Kidney (tissue), 22 donors: ENCODE measurements at places on chromosomes 7 and 10. TPM values are rescaled to one million over a fixed set of nuclear protein-coding genes. Genes with fewer than 3 reads are reported as not detected.

- no peak overlapping the region for H3K27ac ChIP-seq
- H3K27me3 ChIP-seq = no peaks in the 10 kb centered on the region
- no peak overlapping the region for H3K4me3 ChIP-seq
- H3K36me3 ChIP-seq = peaks cover 2% of the 10 kb centered on the region
Observed at GRCh38 chr7:76054123-76055120, 6.5 kb downstream of the MDH2 start.

Gene CTAGE15
- polyA plus RNA-seq = not detected

Gene AKR1C3
- polyA plus RNA-seq = 187 TPM

- no peaks in the 10 kb centered on the region for H3K36me3 ChIP-seq
- H3K27me3 ChIP-seq = no peaks in the 10 kb centered on the region
- no peak overlapping the region for H3K4me3 ChIP-seq
- DNase-seq = no peak
Observed at GRCh38 chr7:17696422-17696821, 243.9 kb downstream of the SNX13 start.

Gene MOGAT3
- polyA plus RNA-seq = 0.37 TPM

Gene ACBD7
- 0.56 TPM for polyA plus RNA-seq

GRCh38 chr10:104300002-104300735 lies 31.2 kb downstream of the GSTO2 start:
- DNase-seq = no peak
- no peaks in the 10 kb centered on the region for H3K36me3 ChIP-seq
- H3K4me3 ChIP-seq = no peak overlapping the region
- peak overlapping the region; percentile 93 for H3K27ac ChIP-seq
- H3K4me1 ChIP-seq = no peaks in the 10 kb centered on the region

- no peak for DNase-seq
- no peak overlapping the region for H3K27ac ChIP-seq
- no peaks in the 10 kb centered on the region for H3K36me3 ChIP-seq
- no peak overlapping the region for H3K4me3 ChIP-seq
- H3K4me1 ChIP-seq = no peaks in the 10 kb centered on the region
Observed at GRCh38 chr10:3945026-3945425, 160.0 kb upstream of the KLF6 start.

DNA sequence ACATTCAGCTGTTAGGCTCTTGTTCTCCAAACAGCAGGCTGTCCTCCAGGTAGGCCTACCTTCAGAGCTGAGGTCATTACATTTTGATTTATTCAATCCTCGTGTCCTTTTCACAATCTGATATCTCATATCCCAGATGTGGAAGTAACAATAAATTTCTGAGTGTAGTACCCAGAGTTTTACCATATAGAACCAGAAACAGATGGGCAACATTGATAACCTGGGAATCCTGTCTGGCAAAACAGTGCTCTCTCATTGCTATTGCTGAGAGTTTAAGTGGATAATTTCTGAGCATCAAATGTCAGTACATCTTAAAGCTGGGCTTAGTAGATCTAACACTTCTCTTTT lies 1007.8 kb downstream of the REEP3 start:
- H3K27me3 ChIP-seq = no peaks in the 10 kb centered on the region
- no peaks in the 10 kb centered on the region for H3K4me1 ChIP-seq
- no peak overlapping the region for H3K4me3 ChIP-seq
- no peak for DNase-seq
- no peak overlapping the region for H3K27ac ChIP-seq
- H3K36me3 ChIP-seq = no peaks in the 10 kb centered on the region

Gene TMEM130
- 12.9 TPM for polyA plus RNA-seq
